ENCODE measurements at places on chromosomes 16 and 17.

- no peak for DNase-seq
Measured at GRCh38 chr16:71630808-71631207, 4.8 kb downstream of the MARVELD3 start.

GRCh38 chr16:89113152-89113547, 19.5 kb downstream of the ACSF3 start:
- no peak for DNase-seq

- no peak for DNase-seq
Measured at GRCh38 chr17:21177854-21178600, 35.9 kb downstream of the TMEM11 start.

GRCh38 chr16:1825864-1826690, 548 bp downstream of the HAGH start:
- DNase-seq = peak; percentile 44

DNA sequence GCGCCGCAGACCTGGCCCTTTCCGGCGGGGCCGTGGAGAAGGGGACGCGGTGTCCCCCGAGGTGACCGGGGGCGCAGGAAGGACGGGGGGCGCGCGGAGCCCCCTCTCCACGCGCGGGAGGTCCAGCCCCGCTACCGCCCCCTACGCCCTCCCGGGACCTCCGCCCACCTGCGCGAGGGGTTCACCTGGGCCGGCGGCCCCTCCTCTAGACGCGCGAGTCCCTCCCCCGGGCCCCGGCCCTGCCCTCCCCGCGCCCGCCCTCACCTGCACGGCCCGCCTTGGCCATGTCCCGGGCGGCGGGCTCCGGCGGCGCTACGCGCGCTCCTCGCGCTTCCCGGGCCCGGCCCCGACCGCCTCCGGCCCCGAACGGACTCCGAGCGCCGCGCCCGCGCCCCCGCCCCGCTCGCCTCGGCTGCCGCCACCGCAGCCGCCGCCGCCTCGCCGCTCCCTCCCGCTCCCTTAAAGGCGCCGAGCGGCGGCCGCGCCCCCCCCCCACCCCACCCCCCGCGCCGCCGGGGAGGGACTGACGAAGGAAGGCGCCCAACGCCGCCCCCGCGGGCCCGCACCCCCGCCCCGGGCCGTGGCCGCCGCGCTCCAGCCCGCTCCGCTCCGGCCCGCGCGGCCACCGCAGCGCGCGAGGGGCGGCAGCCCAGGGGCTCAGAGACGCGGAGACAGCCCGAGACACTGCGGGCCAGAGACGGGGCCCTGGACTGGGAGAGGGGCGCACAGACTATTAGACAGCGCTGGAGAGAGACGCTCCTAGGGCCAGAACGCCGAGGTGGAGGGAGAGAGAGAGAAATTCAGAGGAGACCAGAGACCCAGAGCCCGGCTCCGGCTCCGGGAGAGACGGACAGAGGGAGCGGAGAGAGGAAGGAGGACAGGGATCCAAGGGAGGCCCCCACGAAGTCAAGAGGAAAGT, at the start of gene PITPNM3:
PITPNM3 (minus strand) TSS at position 435 of the 919 bp plus-strand sequence; CDS start at position 286, 149 bp downstream.
- no peak for DNase-seq

DNA sequence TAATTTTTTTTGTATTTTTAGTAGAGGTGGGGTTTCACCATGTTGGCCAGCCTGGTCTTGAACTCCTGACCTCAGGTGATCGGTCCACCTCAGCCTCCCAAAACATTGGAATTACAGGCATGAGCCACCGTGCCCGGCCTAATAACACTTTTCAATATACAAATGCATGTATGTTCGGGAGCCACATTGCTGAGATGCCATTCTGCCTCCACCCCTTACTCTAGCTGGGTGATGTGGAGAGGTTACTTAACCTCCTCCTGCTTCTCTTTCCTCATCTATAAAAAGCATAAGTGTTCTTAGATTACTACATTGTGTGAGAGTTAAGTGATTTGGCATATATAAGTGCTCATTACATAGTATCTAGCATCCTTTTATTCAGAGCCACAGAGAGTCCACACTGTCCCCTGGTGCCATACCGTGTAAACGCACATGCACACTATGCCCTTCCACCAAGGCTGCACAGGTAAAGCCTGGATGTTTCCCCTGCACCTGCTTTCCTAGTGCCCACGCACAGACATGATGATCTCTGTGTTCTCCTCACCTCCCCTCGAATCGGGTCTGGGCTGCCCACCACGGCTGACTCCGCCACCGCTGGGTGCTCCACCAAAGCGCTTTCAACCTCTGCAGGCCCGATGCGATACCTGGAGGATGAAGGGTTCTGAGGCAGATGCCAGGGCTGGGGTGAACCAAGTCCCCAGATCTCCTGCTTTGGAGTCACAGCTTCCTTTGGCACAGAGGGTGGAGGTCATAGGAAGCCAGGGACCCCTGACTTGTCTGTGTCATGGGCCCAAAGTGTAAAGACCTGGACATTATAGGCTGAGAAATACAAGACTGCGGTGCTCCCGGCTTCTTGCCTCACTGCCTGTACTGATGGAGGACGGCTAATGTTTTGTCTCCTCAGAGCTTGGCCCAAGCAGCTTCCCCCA, 49.0 kb upstream of the ACSM2B start:
- DNase-seq = no peak

GRCh38 chr16:85170066-85170491, 57.8 kb upstream of the CIBAR2 start:
- DNase-seq = no peak

GRCh38 chr17:34865716-34866115, 95.5 kb downstream of the CCT6B start:
- no peak for DNase-seq

Measured in stimulated activated CD4-positive, alpha-beta T cell treated with anti-CD3 and anti-CD28 coated beads, Interleukin-1b, Interleukin-23, amount 100 ng/mL, for 1 hour (primary cell).